ENCODE measurements at places on chromosomes 16 and 17. TPM values are rescaled to one million over a fixed set of nuclear protein-coding genes. Genes with fewer than 3 reads are reported as not detected.

The PARD6A gene
- 2.1 TPM for total RNA-seq

The BAHCC1 gene
- total RNA-seq = 22.1 TPM

The PRSS27 gene
- 8.1 TPM for total RNA-seq

The PCGF2 gene
- 26.1 TPM for total RNA-seq

The ARL6IP1 gene
- 114 TPM for total RNA-seq

The ASPA gene
- 0.79 TPM for total RNA-seq

The UBN1 gene
- 36.2 TPM for total RNA-seq

The AANAT gene
- not detected for total RNA-seq

DNA sequence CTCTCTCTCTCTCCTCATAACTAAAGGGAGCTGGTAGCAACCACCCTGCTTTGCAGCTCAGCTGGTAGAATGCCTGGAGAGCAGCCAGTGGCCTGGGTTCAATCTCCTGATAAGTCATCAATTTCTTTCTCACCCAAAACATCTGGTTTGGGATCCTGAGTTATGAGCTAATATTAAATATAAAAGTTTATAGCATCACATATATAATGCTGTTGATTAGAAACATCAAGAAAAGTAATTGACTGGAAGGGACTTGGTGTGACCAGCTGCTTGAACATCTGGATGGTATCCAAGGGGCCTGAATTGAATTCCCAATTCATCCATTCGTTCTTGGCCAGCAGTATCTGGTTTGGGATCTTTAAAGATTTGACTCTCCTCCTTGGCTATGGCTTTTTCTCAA is 12.2 kb upstream of the ELAC2 start:
- DNase-seq = no peak

DNA sequence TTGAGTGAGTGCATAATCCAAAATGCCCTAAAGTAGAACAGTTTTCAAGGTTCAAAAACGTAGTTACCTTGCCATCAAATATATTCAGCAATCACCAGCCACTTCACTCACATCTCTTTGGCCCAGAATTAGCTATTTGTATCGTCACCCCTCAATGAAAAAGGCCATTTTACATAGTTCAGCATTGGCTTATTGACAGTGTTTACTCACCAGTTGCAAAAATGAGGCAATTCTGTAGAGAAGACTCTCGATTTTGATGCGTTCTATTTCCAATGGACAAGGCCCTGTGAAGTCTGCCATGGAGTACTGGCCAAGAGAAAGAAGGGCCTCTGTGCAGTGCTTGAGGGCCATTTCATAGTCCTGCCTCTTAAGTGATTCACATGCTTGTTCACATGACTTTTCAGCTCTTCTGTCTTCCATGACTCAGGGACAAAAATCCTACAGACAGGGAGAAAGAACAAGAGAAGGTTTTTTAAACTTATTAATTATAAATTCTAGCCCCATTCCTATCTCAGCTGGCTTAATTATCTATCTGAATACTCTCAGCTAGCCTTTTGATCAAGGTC is 26.5 kb downstream of the HELZ start:
- no peak for DNase-seq

GRCh38 chr16:85090873-85091521 is 21.3 kb downstream of the CIBAR2 start:
- DNase-seq = no peak

DNA sequence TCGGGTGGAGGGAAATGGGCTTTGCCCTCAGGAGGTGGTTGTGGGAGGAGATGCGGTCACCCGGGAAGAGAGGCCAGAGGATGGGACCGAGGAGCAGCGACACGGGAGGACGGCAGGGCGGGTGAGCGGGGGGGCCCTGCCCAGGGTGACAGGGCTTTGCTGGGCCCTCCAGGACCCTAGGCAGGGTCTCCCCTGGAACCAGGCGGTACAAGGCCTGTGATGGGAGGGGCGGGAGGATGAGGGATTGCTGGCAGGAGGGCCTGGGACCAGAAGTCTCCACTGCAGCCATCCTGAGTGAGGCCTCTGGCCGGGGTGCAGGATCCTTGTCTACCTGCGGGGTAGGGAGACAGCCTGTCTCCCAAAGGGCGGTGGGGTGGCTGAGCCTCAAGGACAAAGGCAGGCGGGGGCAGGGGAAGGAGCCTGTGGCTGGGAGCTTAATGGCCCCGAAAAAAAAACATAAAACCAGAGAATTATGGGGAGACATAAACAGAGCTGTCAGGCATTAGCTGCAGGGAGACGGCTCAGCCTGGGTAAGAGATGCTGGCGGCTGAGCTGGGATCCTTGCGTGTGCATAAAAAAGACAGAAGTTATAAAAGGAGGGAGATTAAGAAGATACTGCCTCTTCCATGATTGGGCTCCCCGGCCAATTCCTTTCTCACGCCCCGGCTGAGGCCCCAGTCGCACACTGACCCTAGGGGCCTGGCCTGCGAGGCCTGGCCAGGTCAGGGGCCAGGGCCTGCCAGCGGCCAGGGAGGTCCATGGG is 66.7 kb downstream of the SREBF1 start:
- no peak for DNase-seq

DNA sequence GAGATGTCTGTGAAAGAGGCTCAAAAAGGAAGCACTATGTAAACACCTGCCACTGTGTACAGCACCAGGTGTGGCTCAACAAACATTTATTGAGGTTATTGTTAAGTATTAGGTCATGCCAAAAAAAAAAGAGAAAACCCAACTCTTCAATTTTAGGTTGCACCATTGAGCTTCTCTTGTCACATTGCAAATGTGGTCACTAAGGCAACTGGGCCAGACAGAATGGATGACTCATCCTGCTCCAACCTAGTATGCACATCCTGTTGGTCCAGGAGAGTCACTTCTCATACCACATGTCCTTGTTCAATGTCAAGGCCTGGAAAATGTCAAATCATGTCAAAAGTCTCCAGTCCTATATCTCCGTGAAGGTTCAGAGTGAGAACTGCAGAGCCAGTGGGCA is 25.0 kb downstream of the HOXB1 start:
- no peak for DNase-seq

DNA sequence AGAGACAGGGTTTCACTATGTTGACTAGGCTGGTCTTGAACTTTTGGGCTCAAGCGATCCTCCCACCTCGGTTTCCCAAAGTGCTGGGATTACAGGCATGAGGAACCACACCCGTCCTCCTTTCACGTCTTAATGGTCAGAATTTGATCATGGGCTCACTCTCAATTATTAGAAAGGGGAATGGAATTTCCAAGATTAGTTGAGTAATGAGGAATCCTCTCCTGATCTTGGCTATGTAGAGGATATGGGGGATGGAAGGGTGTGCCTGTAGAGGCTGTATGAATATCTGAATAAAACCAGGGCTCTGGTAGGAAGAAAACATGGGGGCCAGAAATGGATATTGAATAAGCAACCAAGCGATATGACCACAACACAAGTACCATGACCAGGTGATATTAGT is 25.9 kb upstream of the SMURF2 start:
- no peak for DNase-seq

GRCh38 chr17:36485027-36485426 is 1.5 kb upstream of the ZNHIT3 start:
- no peak for DNase-seq

- no peak for DNase-seq
Observed at GRCh38 chr17:63945784-63946439, 13.8 kb upstream of the CD79B start.

DNA sequence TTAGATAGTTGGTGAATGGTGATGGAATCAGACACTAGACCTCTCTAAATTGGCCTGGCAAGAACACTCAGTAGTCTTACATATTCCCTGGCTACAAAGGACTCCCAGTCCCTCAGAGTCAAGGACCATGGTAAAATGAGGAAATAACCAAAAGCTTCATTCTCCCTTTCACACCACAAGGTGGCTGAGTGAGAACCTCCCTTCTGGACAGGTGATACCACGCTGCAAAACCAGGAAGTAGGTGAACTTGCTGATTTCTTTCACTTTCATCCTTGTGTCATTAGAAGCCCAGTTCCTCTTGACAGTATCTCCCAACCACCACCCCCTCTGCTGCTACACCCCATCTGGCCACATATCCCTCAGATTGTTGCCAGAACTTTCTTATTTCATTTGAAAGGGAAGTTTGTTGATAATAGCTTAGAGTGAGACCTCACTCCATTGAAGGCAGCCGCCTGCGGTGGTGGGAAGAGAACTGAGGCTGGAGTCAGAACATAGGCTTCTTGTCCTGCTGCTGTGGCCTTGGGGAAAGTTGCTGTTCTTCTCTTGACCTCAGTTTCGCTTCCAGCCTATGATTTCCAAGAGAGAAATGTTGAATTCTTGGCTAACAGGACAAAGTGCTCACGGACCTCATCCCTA is 290.6 kb upstream of the CCL2 start:
- DNase-seq = no peak

DNA sequence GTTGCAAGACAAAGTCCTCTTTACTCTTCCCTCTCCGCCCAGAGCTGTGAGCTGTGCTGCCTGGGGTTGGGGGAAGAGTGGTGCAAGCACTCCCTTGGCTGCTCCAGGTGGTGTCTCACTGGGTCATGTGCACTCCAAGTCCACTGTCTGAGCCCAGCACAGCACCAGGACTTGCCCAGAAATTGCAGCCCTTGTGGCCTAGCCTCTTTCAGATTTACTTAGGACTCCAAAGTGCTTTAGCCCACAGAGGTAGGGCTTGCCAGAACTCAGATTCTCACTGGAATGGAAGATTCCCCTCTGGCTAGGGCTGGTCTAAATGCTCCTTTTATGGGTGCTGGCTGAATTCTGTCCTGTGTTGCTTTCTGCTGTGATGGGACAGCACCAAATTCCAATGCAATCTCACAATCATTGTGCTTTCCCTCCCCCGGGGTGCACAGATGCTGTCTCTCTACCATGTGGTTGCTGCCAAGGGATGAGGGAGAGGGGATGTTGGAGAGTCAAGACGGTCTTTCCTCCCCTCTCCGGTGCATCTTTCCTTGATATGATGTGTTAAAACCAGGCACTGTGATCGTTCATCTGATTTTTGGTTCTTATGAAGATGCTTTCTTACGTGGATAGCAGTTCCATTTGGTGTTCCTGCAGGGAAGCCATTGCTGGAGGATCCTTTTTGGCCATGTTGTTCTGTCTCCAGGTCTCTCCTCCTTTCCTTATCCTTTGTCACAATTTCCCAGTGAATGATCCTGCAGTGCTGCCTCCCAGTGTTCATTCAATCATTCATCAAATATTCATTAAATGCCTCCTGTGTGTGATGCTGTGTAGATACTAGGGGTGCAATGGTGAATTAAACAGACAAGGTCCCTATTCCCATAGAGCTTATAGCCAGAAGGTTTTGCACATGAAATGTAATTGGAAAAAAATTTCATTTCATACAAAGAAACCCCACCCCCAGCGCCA is 216.3 kb downstream of the SPECC1 start:
- no peak for DNase-seq

- DNase-seq = no peak
Observed at GRCh38 chr16:24996301-24996700, 18.9 kb downstream of the ARHGAP17 start.

GRCh38 chr17:7356756-7357155 is 1.8 kb downstream of the TMEM95 start:
- DNase-seq = no peak

All from upper lobe of left lung (tissue), 6 donors.